AG20443 (cell line): ENCODE measurements at places on chromosomes 7 and 10.

GRCh38 chr7:123494193-123494796 lies 40.1 kb downstream of the IQUB start:
- DNase-seq = peak; percentile 29

- DNase-seq = no peak
These were observed 2.7 kb downstream of the PIK3CG start for GRCh38 chr7:106867641-106868351.

GRCh38 chr10:69873135-69873639 lies 71.5 kb downstream of the COL13A1 start:
- DNase-seq = no peak

GRCh38 chr7:124655990-124656389 lies 109.6 kb downstream of the GPR37 start:
- DNase-seq = no peak

- DNase-seq = peak; percentile 14
These were observed 401.5 kb downstream of the REEP3 start for GRCh38 chr10:63922468-63923284.

GRCh38 chr10:76236356-76236755 lies 804.9 kb downstream of the LRMDA start:
- no peak for DNase-seq
